B cell (primary cell): ENCODE measurements at places on chromosomes 2 and 18. TPM values are rescaled to one million over a fixed set of nuclear protein-coding genes. Genes with fewer than 3 reads are reported as not detected.

PPP1R1C gene
- not detected in 2 replicates for total RNA-seq

DNA sequence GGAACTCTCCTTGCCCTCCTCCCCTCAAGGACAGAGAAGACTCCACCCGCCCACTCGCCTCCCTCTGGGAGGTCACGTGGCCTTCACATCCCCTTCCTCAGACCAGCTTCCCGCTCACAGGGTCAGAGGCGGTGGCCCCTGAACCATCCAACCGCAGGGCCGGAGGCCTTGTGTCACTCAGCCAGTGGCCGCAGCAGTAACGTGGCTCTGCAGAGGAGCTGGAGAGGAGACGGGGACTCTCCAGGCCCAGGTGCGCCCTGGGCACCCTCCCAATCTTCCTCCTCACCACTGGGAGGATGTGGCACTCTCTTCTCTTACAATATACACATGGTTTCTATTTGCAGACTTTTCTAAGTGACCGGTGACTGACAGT lies 161.7 kb downstream of the TWIST2 start:
- DNase-seq = no peak

- DNase-seq = no peak
Observed at GRCh38 chr18:52979892-52980291, 639.9 kb downstream of the DCC start.

DNA sequence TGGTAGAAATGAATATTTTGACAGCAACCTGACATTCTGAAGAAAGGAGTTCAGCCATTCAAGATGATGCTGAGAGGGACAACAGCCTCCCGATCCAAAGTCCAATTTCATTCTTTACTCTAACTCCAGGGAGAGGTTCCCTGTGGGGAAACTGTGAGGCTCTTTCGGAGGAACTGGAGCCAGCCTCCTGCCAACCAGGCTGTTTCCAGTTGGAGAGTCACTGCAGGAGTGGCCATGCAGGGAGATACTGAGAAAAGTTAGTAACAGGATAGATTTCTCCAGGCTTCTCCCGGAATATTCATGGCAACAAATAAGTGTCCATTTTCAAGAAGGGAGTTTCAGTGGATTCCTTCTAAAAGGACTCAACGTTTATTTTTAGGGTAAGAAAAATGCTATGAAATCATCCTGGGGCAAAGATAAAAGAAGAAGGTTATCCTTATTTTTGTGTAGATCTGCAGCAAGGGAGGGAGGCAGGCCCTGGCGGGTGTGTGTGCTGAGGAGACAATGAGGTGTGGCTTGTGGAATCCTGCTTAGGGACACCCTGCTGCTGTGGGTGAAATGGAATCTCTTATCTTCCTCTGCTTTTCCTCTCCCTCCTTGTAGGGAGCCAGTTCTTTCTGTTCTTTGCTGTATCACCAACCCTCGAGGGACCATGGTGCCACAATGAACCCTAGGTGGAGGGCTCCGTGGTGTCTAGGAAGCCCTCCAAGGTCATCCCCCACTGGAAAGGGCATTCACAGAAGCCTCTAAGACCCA lies 18.1 kb downstream of the KLHL14 start:
- DNase-seq = no peak
